EH (cell line): ENCODE measurements at places on chromosomes 3 and 15.
A peak's percentile ranks its signal among the peaks of the same experiment; 100 is the strongest.

GRCh38 chr3:13132281-13132680, 59.1 kb upstream of the IQSEC1 start:
- no peak for DNase-seq

GRCh38 chr3:106830334-106830733, 546.9 kb upstream of the CCDC54 start:
- DNase-seq: no peak

DNA sequence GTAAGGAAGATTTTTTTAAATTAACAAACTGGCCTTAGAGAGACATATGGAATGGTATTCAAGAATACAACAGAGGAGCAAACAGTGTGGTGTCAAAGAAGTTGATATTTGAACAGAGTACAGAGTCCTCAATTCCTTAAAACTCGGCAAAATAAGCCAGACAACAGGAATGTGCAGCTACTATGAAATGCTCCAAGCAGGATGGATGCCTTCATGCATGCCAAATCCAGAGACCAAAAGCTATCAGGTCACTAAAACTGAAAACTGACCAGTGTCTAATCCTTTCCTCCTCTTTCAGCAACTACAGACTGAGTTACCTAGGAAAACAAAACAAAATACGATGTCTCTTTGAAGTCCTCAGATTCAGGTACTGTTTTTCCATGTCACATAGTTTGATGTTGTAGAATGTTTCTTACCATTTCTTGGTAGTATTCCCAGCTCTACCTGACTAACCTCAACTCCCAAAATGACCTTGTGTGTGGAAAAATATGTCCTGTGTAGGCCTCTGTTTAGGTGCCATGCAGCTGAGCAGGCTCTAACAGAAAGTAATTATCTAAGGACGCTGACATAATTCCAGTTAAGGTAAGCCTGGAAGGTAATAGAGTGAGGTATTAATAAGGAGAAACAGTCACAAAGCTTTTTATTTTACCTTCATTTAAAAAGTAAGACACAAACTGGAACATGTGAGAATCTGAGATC, 46.9 kb downstream of the TBL1XR1 start:
- peak; percentile 51 for DNase-seq

GRCh38 chr15:70133296-70133695, 35.6 kb upstream of the TLE3 start:
- no peak for DNase-seq

DNA sequence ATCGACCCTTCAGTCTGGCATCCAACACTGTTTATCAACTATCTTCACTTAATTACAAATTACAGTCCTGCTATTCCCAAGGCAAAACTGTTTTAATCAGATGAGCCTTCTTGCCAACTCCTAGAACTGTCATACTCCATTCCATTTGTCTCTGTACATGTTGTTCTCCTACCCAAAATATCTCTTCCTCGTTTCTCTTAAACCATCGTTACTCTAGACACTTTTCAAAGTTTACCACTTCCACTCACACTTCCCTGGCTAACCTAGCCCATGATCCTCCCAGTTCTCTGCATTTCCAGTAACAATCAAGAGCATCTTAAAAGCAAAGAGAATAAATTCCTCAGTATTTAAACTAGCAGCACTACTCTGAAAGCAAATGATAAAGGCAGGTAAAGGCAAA, 19.9 kb downstream of the ZNF106 start:
- no peak for DNase-seq

GRCh38 chr3:13513913-13514517, 33.9 kb downstream of the HDAC11 start:
- peak; percentile 41 for DNase-seq

DNA sequence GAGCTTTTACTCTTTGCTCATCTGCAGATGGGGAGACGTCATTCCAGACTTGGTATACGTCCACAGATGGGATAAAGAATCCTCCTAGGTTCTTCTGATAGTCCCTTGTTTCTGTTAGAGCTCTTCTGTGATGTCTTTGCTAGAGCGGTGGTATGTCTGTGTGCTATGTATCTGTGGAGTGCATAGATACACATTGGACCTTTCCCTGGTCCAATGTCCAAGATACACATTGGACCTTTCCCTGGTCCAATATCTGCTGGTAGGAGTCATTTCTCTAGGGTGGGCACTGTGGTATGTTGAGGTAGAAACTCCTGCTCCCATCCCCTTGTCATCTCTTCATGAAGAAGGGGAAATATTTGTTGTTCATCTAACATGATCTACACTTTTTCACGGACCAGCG, 47.5 kb upstream of the LPP start:
- DNase-seq: no peak

DNA sequence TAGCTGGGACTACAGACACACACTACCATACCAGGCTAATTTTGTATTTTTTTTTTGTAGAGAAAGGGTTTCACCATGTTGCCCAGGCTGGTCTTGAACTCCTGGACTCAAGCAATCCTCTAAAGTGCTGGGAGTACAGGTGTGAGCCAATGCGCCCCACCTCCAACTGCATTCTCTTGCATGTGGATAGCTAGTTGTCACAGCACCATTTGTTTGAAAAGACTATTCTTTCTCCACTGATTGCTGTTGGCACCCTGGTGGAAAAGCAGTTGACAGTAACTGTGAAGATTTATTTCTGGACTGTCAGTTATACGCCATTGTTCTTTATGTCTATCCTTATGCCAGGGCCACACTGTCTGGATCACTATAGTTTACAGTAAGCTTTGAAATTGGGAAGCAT, 303.9 kb downstream of the ADAMTS17 start:
- DNase-seq: no peak

DNA sequence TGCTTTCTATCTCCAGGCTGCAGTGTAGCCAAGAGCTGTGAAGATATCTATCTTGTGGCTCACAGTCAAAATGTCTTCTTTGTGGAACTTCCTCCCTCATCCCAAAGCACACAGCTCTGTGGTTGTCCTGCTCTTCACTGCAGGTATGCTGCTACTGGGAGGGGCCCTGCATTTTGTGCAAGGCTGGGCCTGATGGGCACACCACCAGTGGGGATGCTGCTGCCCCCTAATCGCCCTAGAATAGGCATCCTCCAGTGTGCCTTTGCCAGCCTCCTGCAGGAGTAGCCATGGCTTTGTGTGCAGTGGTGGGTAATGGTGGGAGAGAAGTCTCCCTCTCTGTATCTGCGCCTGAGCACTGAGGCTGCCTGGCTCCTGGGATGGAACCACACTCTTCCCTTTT, 297.3 kb downstream of the DOCK3 start:
- no peak for DNase-seq

DNA sequence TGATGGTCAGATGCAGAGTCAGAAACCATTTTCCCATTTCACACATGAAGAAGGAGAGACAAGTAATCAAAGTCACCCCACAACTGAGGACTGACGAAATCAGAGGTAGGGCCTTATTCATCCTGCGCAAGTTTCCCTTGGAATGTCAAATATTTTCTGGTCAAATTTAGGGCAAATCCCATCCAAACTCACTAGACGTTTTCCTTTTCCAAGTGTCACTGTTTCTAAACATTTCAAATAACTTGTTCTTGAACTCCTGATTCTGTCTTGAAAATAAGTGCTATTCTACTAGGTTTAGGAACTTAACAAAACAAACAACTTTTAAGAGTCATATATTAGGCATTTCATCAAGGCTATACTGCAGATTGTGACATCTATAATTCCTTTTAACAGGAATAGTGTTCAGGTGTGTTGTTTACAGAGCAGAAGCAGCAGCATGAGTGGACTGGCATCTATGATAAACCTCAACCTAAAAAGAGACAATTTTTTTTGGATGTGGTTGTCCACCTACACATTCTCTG, 40.7 kb downstream of the SUMF1 start:
- DNase-seq: no peak
